Activated CD8-positive, alpha-beta T cell treated with anti-CD3 and anti-CD28 coated beads for 36 hours (primary cell): ENCODE measurements at places on chromosomes 3 and 15. TPM values are rescaled to one million over a fixed set of nuclear protein-coding genes. Genes with fewer than 3 reads are reported as not detected.
A peak's percentile ranks its signal among the peaks of the same experiment; 100 is the strongest.

DNA sequence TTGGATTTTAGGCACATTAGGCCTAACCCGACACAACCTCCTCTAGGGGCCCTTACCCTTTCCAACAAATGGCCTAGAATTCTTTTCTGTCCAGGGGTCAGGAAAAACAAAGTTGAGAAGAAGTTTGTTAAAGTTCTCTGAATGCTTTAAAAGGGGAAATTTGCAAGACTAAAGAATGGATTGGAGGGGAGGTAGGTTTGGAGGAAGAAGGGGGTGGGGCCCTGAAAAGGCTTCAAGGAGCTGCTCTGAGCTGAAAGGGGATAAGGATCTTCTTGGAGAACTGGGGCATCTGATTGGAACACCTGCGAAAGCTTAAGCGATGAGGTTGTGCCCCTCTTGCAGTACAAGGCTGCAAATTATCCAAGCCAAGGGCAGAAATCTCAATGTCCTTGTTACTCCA is 3.9 kb upstream of the SENP2 start:
- no peak for DNase-seq
- peaks cover 4% of the 10 kb centered on the region for H3K36me3 ChIP-seq
- H3K27ac ChIP-seq = no peak overlapping the region
- no peak overlapping the region for H3K4me3 ChIP-seq
- H3K4me1 ChIP-seq = peaks cover 18% of the 10 kb centered on the region

- no peak overlapping the region for H3K4me3 ChIP-seq
- H3K4me1 ChIP-seq = peaks cover 70% of the 10 kb centered on the region
- no peak overlapping the region for H3K27ac ChIP-seq
- peaks cover 6% of the 10 kb centered on the region for H3K36me3 ChIP-seq
- no peak for DNase-seq
- H3K27me3 ChIP-seq = no peaks in the 10 kb centered on the region
Measured at GRCh38 chr3:71710906-71711494, 14.2 kb downstream of the EIF4E3 start.

GRCh38 chr3:187994221-187995042 is 159.5 kb upstream of the LPP start:
- no peaks in the 10 kb centered on the region for H3K27me3 ChIP-seq
- H3K36me3 ChIP-seq = no peaks in the 10 kb centered on the region
- H3K27ac ChIP-seq = peak overlapping the region; percentile 75

DNA sequence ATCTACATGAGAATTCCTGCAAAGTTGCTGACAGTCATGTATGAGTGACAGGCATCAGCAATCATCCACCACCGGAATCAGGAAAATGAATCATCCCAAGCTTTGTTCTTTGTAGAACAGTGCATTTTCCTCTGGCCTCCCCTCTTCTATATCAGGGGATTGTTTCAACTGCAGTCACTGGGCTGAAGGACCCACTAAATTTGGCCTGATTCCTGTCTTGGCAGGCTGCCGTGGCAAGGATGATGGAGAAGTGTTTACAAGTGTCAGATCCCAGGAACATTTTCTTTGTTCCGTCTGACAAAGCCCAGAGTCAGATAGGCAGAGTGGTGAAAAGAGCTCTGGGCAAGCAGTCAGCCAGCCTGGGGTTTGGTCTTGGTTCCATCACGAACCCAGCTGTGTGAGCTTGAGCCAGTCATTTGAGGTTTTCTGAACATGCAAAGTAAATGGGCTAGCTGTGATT is 175.1 kb upstream of the TSC22D2 start:
- no peak overlapping the region for H3K27ac ChIP-seq
- no peaks in the 10 kb centered on the region for H3K27me3 ChIP-seq
- H3K36me3 ChIP-seq = no peaks in the 10 kb centered on the region

Gene GOLGA8T
- total RNA-seq = 0.18 TPM
